ENCODE measurements at places on chromosomes 7 and 10.

- no peak for DNase-seq
Measured at GRCh38 chr10:22712956-22713852, 1.2 kb downstream of the PIP4K2A start.

GRCh38 chr10:62907470-62908212 is 91.5 kb upstream of the EGR2 start:
- DNase-seq, result no peak

DNA sequence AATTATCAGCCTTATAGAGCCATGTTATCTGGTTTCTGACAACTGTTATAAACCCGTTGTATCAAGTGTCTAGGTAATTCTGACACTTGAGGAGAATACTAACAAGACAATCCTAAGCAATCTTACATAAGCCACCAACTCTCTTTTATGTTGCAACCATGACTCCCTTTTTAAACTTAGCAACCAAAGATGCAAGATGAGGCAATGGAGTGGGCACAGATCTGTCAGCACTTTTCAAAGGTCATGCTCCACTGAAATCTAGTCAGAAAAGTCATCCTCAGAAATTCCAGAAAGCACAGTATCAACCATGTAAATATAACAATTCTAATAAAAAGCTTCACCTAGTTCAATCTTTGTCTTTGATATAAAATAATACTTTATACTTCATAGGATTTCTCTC is 77.0 kb upstream of the SEMA3A start:
- no peak for DNase-seq

GRCh38 chr7:157875230-157876179 is 538.7 kb downstream of the DNAJB6 start:
- DNase-seq, result no peak

- DNase-seq, result no peak
Measured at GRCh38 chr7:47551668-47552440, 30.1 kb downstream of the TNS3 start.

Data from NCI-H1048 (cell line).